Smooth muscle cell of the coronary artery (primary cell): ENCODE measurements at places on chromosomes 12 and 14. TPM values are rescaled to one million over a fixed set of nuclear protein-coding genes. Genes with fewer than 3 reads are reported as not detected.

Gene CHGA
- 0.59 TPM in 1 of 2 replicates, not detected in the other for total RNA-seq

Gene TTC9
- 0.23 TPM in 2 replicates for total RNA-seq

Gene CEP290
- 5.7 and 8.1 TPM in 2 replicates for total RNA-seq

Gene CYP46A1
- total RNA-seq = 0.08 and 0.59 TPM in 2 replicates

Gene LRRC10
- not detected in 2 replicates for total RNA-seq

Gene AMDHD1
- 0.15 TPM in 1 of 2 replicates, not detected in the other for total RNA-seq

Gene KLRK1
- not detected in 2 replicates for total RNA-seq

Gene OR10P1
- not detected in 2 replicates for total RNA-seq

Gene APOF
- not detected in 2 replicates for total RNA-seq

Gene MORN3
- 1.1 and 2.0 TPM in 2 replicates for total RNA-seq

Gene FAM90A1
- 0.35 TPM in 1 of 2 replicates, not detected in the other for total RNA-seq

Gene GPRC5D
- total RNA-seq = 0.12 TPM in 1 of 2 replicates, not detected in the other

Gene GPR132
- 0.12 TPM in 1 of 2 replicates, not detected in the other for total RNA-seq

Gene HNRNPA1
- total RNA-seq = 291 and 553 TPM in 2 replicates

Gene TAS2R20
- 1.9 and 2.3 TPM in 2 replicates for total RNA-seq

Gene ADAM20
- total RNA-seq = 0.68 and 2.2 TPM in 2 replicates

Gene OLR1
- not detected in 2 replicates for total RNA-seq

Gene LRFN5
- total RNA-seq = 0.30 and 0.70 TPM in 2 replicates

Gene SRGAP1
- total RNA-seq = 2.6 and 26.2 TPM in 2 replicates

Gene KRT85
- not detected in 2 replicates for total RNA-seq

Gene SLC7A7
- 1.2 and 16.2 TPM in 2 replicates for total RNA-seq

Gene CLEC1B
- not detected in 2 replicates for total RNA-seq

Gene DPY19L2
- total RNA-seq = 0.47 and 1.3 TPM in 2 replicates

Gene CFAP54
- total RNA-seq = 1.1 and 1.6 TPM in 2 replicates

Gene FRS2
- 13.5 and 40.9 TPM in 2 replicates for total RNA-seq

Gene PLEK2
- 2.0 and 18.6 TPM in 2 replicates for total RNA-seq

Gene ASIC1
- 1.7 and 5.9 TPM in 2 replicates for total RNA-seq
